Fibroblast of lung (primary cell): ENCODE measurements at places on chromosomes 5 and 9. TPM values are rescaled to one million over a fixed set of nuclear protein-coding genes. Genes with fewer than 3 reads are reported as not detected.

The PPP2CA gene
- polyA plus RNA-seq, result 191 and 220 TPM in 2 replicates

The PHF24 gene
- polyA plus RNA-seq, result not detected in 2 replicates

The SPATA9 gene
- 0.75 and 1.7 TPM in 2 replicates for polyA plus RNA-seq

The ACTBL2 gene
- polyA plus RNA-seq, result 0.03 and 0.11 TPM in 2 replicates

The CNTNAP3B gene
- 0.14 and 0.73 TPM in 2 replicates for polyA plus RNA-seq
